ENCODE measurements at places on chromosomes 16 and 17.

GRCh38 chr17:73022694-73023093 lies 69.8 kb downstream of the SLC39A11 start:
- DNase-seq = no peak

- DNase-seq = no peak
These were observed 195.3 kb downstream of the CYB561 start for GRCh38 chr17:63250830-63251229.

GRCh38 chr17:29255926-29256522 lies 9.4 kb downstream of the CRYBA1 start:
- no peak for DNase-seq

DNA sequence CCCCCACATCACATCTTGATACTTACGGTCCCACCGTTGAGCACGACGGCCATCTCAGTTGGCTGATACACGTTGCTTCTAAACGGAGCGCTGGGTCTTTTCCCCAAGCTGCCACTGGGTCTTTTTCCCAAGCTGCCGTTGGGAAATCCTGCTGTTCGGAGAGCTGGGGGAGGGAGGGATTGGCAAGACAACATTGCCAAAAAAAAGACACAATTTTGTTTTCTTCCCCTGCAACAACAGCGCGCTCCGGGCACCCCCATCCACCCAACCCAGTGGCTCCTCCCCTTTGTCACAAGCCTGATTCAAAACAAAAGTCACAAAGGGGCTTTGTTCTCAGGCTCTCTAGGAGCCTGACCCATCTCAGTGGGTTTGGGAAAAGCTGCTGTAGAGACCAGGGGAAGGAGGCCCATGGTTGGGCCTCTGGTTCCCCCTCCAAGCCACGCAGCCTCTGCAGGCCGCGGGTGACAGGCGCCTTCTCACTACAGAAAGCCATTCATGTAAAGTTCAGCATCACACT lies 22.8 kb downstream of the GPRC5B start:
- DNase-seq = no peak

DNA sequence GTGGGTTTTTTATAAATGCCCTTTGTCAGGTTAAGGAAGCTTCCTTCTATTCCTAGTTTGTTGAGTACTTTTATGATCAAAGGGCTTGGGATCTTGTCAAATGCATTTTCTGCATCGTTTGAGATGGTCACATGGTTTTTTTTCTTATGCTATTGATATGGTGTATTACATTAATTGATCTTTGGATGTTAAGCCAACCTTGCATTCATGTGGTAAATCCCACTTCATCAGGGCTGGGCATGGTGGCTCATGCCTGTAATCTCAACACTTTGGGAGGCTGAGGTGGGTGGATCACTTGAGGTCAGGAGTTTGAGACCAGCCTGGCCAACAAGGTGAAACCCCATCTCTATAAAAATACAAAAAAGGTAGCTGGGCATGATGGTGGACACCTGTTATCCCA lies 30.8 kb upstream of the ATP2A3 start:
- no peak for DNase-seq

DNA sequence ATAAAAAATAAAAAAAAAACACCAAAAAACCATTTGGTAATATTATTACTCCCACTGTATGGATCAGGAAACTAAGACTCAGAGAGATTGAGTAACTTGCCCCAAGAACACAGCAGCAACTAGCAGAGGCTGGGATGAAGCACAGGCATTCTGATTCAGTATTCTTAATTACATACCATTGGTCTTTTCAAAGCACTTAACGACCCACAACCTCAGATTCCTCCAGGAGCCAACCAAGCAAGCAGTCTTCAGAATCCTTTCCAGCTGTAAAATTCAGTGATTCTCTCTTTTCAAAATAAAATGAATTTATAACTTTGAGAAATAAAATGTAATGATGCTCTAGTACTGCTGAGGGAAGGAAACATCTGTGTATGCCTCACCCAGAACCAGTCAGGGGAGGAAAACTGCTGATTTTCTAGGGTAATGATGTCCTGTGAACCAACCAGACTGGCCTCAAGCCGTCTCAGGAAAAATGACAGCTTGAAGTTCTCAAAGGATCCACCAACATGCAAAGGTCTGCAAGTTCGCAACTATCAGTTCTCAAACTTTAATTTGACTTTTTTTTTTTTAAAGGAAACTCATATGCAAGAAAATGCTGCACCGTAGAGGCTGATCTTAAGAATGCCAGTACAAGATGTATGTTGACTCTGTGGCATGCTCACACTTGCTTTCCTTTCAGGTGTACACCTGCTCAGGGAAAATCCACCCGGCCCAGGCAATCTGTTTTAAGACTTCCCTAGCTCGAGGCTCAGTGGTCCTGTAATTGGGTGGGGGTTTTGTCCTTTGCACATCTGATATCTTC lies 9.0 kb downstream of the CUEDC1 start:
- no peak for DNase-seq

DNA sequence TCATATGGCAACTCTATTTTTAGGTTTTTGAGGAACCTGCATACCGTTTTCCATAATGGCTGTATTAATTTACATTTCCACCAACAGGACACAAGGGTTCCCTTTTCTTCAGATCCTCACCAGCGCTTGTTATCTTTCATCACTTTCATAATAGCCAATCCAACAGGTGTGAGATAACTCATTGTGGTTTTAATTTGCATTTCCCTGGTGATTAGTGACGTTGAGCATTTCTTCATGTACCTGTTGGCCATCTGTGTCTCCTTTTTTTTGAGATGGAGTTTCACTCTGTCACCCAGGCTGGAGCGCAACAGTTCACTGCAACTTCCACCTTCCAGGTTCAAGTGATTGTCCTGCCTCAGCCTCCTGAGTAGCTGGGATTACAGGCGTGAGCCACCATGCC lies 36.2 kb upstream of the ABCC3 start:
- DNase-seq = no peak

DNA sequence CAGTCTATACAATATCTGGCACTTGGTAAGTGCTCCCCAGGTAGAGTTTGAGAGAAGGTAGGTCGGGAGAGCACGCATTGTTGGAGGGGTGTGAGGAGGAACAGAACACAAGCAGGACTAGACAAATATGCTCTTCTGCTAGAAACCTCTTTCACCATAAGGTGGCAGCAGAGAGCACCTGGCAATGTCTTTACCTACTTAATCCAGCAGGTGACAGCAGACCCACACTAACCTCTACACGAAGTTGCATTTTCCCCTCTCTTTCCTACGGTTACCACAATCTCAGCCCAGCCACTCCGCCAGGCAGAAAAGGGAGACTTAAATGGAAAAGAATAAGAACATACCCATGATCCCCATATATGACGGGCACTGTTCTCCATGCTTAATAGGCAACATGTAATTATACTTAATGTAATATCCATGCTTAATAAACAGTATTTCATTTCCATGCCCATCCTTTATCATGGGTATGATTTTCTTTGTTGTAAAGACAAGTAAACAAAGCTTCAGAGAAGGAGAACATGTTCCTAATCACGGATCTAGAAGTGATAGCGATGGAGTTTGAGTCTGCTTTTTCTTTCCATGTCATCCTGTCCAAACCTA lies 55.1 kb upstream of the CCL2 start:
- peak; percentile 4 for DNase-seq

- no peak for DNase-seq
These were observed 498 bp downstream of the SMYD4 start for GRCh38 chr17:1829216-1829591.

DNA sequence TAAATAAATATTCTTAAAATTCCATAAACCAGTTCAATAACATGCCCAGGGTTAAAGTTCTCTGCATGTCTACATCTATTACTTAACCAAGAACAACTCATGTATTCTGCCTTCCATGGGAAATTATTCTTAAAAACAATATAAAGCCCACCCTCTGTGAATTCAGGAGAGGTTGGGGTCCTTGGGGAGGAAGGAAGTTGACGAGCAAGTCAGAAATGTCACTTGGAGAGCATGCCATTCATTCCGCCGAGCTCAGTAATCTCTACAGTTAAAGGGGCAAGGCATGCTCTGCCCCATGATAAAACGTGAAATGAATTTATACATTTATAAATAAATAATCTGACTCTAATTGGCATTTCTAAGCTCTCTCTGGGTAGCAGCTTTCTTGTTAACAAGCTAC lies 405.1 kb downstream of the TOX3 start:
- DNase-seq = no peak

- DNase-seq = no peak
These were observed 220.0 kb downstream of the NTN1 start for GRCh38 chr17:9241371-9241712.

DNA sequence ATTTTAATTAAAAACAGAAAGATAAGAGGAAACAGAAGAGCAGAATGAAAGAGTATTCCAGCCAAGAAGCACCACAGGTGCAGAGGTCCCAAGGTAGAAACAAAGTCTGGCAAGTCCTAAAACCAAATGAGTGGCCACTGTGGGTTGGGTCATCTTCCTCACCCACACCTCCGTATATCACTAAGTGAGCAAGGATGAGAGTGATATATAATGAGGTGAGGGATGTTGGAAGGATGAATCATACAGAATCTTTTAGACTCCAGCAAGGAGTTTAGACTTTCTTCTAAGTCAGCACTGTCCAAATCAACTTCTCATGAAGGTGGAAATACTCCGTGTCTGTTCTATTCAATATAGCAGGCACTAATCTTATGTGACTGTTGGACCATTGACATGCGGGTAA lies 70.8 kb downstream of the SHISA9 start:
- no peak for DNase-seq

DNA sequence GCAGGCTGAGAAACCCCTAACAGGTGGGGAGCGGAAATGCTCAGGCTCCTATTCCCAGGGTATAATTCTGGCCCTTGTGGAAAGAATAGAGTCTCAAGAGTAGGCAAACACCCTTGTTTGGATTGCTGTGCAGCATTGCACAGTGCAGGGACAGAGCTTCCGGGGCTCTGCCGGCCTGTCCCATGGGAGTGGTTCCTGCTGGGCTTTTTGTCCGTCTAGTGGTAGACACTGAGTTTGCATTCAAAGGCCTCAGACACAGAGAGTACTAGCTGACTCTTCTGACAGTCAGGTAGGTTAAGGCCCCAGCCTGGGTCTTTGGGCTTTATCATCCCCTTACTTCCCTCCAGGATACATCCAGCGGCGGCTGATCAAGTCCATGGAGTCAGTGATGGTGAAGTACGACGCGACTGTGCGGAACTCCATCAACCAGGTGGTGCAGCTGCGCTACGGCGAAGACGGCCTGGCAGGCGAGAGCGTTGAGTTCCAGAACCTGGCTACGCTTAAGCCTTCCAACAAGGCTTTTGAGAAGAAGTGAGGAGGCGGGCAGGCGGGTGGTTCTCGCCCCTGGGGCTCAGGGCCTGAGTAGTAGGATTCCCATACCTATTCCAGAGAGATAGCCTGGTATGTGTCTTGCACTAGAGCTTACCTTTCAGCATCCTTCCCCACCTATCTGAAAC lies 18.1 kb downstream of the POLR2A start:
- DNase-seq = no peak

DNA sequence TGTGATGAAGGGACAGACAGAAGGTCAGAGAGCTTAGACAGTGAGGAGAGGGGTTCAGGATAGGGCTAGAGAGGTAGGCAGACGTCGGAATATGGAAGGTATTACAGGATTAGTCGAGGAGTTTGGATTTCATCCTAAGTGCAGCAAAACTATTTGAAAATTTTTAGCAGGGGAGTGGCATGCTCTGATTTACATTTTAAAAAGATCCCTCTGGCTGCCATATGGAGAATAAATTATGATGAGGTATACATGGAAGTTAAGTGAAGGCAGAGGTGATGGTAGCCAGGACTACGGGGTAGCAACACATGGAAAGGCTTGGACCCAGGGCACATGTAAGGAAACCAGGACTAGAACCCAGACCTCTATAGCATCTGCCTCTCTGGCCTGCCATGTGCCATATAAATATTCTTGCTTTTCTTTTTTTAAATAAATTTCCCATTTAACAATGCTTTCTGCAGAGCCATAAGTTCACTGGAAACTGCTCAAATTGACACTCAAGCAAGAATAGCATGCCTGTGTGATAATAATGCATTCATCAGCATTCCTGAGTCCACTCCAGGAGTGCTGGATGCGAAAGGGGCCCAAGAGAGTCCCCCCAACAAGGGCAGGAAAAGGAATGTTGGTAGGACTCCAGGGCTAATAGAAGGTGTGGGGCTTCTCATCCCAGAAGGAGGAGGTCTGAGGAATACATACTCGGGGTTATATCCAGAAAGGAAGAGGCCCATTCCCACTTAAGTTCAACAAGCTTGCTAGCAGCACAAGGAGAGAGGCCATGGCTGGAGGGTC lies 78.2 kb downstream of the HLF start:
- no peak for DNase-seq

DNA sequence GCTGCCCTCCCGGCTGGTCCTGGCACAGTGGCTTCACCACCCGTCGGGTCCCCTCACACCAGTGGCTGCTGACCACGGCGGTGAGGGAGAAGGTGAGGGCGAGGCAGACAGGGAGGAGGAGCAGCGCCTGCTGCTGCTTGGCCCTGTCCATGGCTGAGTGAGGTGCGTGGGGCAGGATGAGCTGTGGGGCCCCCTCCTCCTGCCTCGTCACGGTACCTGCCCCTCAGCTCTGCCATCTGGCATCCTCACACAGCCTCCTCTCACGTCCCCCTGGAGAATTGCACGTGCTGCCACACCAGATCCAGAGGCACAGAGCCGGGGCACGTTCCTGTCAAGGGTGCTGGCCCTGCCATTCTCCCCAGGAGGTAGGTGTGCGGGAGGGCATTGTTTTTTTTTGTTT lies at the start of gene GSG1L2:
Gene GSG1L2 (minus strand): TSS at position 159 of the 400 bp plus-strand sequence. CDS start 8 bp downstream, at position 151.
- no peak for DNase-seq

DNA sequence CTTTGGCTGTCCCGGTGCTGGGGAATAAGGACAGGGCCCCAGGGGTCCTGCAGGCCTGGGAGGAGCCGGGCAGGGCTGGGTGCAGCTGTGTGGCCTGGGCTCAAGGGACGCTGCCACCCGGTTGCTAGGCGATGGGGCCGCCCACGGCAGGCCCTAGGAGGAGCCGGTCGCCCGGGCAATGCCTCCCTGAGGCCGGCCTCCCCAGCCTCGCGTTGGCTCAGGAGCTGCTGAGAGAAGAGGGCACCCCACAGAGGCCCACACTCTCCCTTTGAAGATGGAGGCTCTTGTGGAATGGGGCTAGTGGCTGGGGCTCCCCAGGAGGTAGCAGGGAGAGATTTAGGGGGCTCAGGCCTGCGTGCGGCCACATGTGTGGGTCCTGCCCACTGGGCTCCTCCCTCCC lies at the start of gene CIBAR2:
Gene CIBAR2 (minus strand): TSS at position 109 of the 400 bp plus-strand sequence. CDS start 120 bp downstream, outside the sequence.
- no peak for DNase-seq

GRCh38 chr17:44132275-44132821 lies 8.9 kb upstream of the HDAC5 start:
- no peak for DNase-seq

All from GF-D8 (cell line).